A549 treated with dexamethasone at 1 μM for 4 hours (cell line): ENCODE measurements at places on chromosomes 2 and 18. TPM values are rescaled to one million over a fixed set of nuclear protein-coding genes. Genes with fewer than 3 reads are reported as not detected.

Gene MAL
- total RNA-seq: 0.11 to 0.32 TPM (median 0.24 TPM) in 4 of 5 replicates, not detected in the other

Gene SIX2
- total RNA-seq: 1.2 to 2.6 TPM (median 2.5 TPM) in 5 replicates

Gene APCDD1
- total RNA-seq: 0.07 to 0.11 TPM (median 0.07 TPM) in 3 of 5 replicates, not detected in the others

Gene SLC35G4
- not detected in 5 replicates for total RNA-seq

Gene TUBA3E
- 4.4 to 6.3 TPM (median 5.5 TPM) in 5 replicates for total RNA-seq

Gene GPAT2
- total RNA-seq: 0.02 to 0.08 TPM in 2 of 5 replicates, not detected in the others

Gene STPG4
- total RNA-seq: 0.07 TPM in 1 of 5 replicates, not detected in the others

Gene GTF2A1L
- not detected in 5 replicates for total RNA-seq

Gene VAMP8
- 13.9 to 21.4 TPM (median 15.6 TPM) in 5 replicates for total RNA-seq

Gene GALR1
- total RNA-seq: not detected in 5 replicates

Gene BIRC6
- 26.6 to 36.3 TPM (median 31.3 TPM) in 5 replicates for total RNA-seq

Gene MYL1
- not detected in 5 replicates for total RNA-seq

Gene NPPC
- 0.32 to 0.67 TPM (median 0.42 TPM) in 5 replicates for total RNA-seq

Gene PDE11A
- total RNA-seq: 0.21 to 0.52 TPM (median 0.42 TPM) in 5 replicates

Gene HNRNPA3
- total RNA-seq: 338 to 412 TPM (median 363 TPM) in 5 replicates

Gene DNAJC5G
- not detected in 5 replicates for total RNA-seq

Gene ARHGEF4
- total RNA-seq: 7.8 to 15.5 TPM (median 11.2 TPM) in 5 replicates

Gene IKZF2
- 0.17 to 0.55 TPM (median 0.38 TPM) in 5 replicates for total RNA-seq

Gene ALPI
- 0.02 to 0.05 TPM (median 0.04 TPM) in 3 of 5 replicates, not detected in the others for total RNA-seq

Gene MAP2
- 1.1 to 2.4 TPM (median 1.2 TPM) in 5 replicates for total RNA-seq

Gene MYOM1
- 0.07 to 0.30 TPM (median 0.25 TPM) in 5 replicates for total RNA-seq

Gene GCG
- 0.07 to 0.18 TPM in 2 of 5 replicates, not detected in the others for total RNA-seq

Gene QPCT
- total RNA-seq: 20.1 to 22.8 TPM (median 21.9 TPM) in 5 replicates

Gene EIF2AK2
- total RNA-seq: 19.8 to 29.5 TPM (median 27.2 TPM) in 5 replicates

Gene MRO
- 0.05 to 0.15 TPM (median 0.12 TPM) in 5 replicates for total RNA-seq

Gene PAX8
- 0.60 to 1.0 TPM (median 0.80 TPM) in 5 replicates for total RNA-seq

Gene CHST10
- total RNA-seq: 14.2 to 16.3 TPM (median 14.5 TPM) in 5 replicates

Gene IL37
- total RNA-seq: 0.23 TPM in 1 of 5 replicates, not detected in the others

Gene NGEF
- 12.6 to 17.0 TPM (median 14.6 TPM) in 5 replicates for total RNA-seq

Gene GPR75
- 1.1 to 2.9 TPM (median 2.6 TPM) in 5 replicates for total RNA-seq

Gene EPG5
- total RNA-seq: 3.3 to 4.9 TPM (median 4.1 TPM) in 5 replicates

Gene ADAM23
- total RNA-seq: 9.5 to 10.7 TPM (median 9.8 TPM) in 5 replicates

Gene CCDC102B
- total RNA-seq: 0.20 to 0.64 TPM (median 0.47 TPM) in 5 replicates

Gene SERPINB11
- 0.08 to 0.22 TPM in 2 of 5 replicates, not detected in the others for total RNA-seq

Gene NLRC4
- 0.04 to 0.11 TPM (median 0.08 TPM) in 5 replicates for total RNA-seq

Gene RFTN2
- total RNA-seq: 0.01 to 0.08 TPM in 2 of 5 replicates, not detected in the others

Gene GPR45
- not detected in 5 replicates for total RNA-seq

Gene ACMSD
- total RNA-seq: not detected in 5 replicates

Gene ABCG5
- 0.03 TPM in 1 of 5 replicates, not detected in the others for total RNA-seq

Gene CNOT11
- total RNA-seq: 40.5 to 49.8 TPM (median 47.0 TPM) in 5 replicates

Gene SERPINB10
- total RNA-seq: not detected in 5 replicates

Gene FSHR
- total RNA-seq: not detected in 5 replicates

Gene FOXD4L1
- 0.09 to 0.54 TPM (median 0.41 TPM) in 5 replicates for total RNA-seq

Gene OR6B2
- total RNA-seq: not detected in 5 replicates

Gene IL36B
- total RNA-seq: 0.09 to 0.28 TPM (median 0.13 TPM) in 3 of 5 replicates, not detected in the others

Gene C2orf72
- total RNA-seq: 5.9 to 8.1 TPM (median 6.6 TPM) in 5 replicates

Gene ACVR2A
- 3.3 to 4.0 TPM (median 3.5 TPM) in 5 replicates for total RNA-seq

Gene PARD6G
- total RNA-seq: 1.8 to 2.8 TPM (median 2.3 TPM) in 5 replicates
